Activated CD8-positive, alpha-beta memory T cell treated with anti-CD3 and anti-CD28 coated beads, Interleukin-2, amount 10 ng/mL, durations not matched to agents 7 days and 5 days (primary cell): ENCODE measurements at places on chromosomes 12 and 14.
A peak's percentile ranks its signal among the peaks of the same experiment; 100 is the strongest.

GRCh38 chr12:126944684-126945083 is 1322.3 kb upstream of the TMEM132C start:
- no peak overlapping the region for H3K4me3 ChIP-seq
- no peaks in the 10 kb centered on the region for H3K27me3 ChIP-seq

- no peak within 1 kb of the TSS for H3K27ac ChIP-seq
- no peak for DNase-seq
- H3K36me3 ChIP-seq, result no peaks in the 10 kb centered on the region
- no peak within 1 kb of the TSS for H3K4me3 ChIP-seq
Measured at GRCh38 chr14:22644305-22644635, at the start of gene OR6J1. OR6J1 (minus strand) TSS chr14:22644352; CDS start chr14:22634811, 9,541 bp downstream.

- H3K27ac ChIP-seq, result no peak overlapping the region
- H3K27me3 ChIP-seq, result no peaks in the 10 kb centered on the region
- peaks cover 6% of the 10 kb centered on the region for H3K36me3 ChIP-seq
- no peak for DNase-seq
- no peaks in the 10 kb centered on the region for H3K4me1 ChIP-seq
- H3K4me3 ChIP-seq, result no peak overlapping the region
Measured at GRCh38 chr14:64741200-64741599, 37.0 kb downstream of the PLEKHG3 start.

DNA sequence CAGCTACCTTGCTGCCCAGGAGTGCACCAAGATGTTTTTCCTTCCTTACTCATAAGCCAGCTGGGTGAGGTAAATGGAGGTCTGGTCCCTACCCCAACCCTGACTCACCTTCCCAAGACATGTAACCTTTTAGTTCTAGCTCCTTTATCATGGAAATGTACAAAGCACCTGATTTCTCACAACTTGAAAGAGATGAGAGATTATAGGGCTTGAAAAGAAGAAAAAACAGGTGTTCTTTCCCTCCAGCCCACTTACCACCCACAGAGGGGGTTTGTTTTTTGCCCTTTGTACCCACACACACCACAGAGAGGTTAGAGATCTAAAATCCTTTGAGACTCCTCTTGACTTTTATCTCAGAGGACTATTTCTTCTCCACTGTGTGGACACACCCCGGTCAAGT is 21.1 kb downstream of the PLXNC1 start:
- H3K27ac ChIP-seq, result no peak overlapping the region
- H3K4me1 ChIP-seq, result peaks cover 33% of the 10 kb centered on the region
- peaks cover 3% of the 10 kb centered on the region for H3K36me3 ChIP-seq
- H3K4me3 ChIP-seq, result no peak overlapping the region
- DNase-seq, result no peak
- no peaks in the 10 kb centered on the region for H3K27me3 ChIP-seq

- DNase-seq, result no peak
- H3K27ac ChIP-seq, result no peak overlapping the region
- peaks cover 49% of the 10 kb centered on the region for H3K27me3 ChIP-seq
- no peak overlapping the region for H3K4me3 ChIP-seq
- no peaks in the 10 kb centered on the region for H3K36me3 ChIP-seq
Measured at GRCh38 chr12:106171117-106171750, 32.5 kb upstream of the NUAK1 start.

- no peak for DNase-seq
- H3K27me3 ChIP-seq, result no peaks in the 10 kb centered on the region
- H3K36me3 ChIP-seq, result no peaks in the 10 kb centered on the region
- H3K4me3 ChIP-seq, result no peak overlapping the region
- H3K4me1 ChIP-seq, result no peaks in the 10 kb centered on the region
- H3K27ac ChIP-seq, result no peak overlapping the region
Measured at GRCh38 chr12:22916815-22917214, 291.8 kb downstream of the ETNK1 start.

DNA sequence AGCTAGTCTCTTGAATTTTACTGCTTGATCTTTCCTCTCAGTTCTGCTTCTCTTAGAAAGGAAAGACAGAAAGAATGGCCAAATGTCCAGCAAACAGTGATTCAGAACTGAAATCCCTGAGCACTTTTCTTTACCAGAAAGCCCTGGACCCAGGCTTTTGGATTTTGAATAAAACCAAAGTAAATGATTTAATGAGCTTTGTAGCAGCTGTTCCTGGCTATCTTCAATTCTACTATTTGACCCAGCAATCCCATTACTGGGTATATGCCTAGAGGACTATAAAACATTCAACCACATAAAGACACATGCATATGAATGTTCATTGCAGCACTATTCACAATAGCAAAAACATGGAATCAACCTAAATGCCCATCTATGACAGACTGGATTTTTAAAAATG is 187.2 kb downstream of the PRKD1 start:
- no peaks in the 10 kb centered on the region for H3K36me3 ChIP-seq
- no peak for DNase-seq
- H3K4me3 ChIP-seq, result no peak overlapping the region
- no peaks in the 10 kb centered on the region for H3K4me1 ChIP-seq
- H3K27ac ChIP-seq, result no peak overlapping the region
- H3K27me3 ChIP-seq, result no peaks in the 10 kb centered on the region

DNA sequence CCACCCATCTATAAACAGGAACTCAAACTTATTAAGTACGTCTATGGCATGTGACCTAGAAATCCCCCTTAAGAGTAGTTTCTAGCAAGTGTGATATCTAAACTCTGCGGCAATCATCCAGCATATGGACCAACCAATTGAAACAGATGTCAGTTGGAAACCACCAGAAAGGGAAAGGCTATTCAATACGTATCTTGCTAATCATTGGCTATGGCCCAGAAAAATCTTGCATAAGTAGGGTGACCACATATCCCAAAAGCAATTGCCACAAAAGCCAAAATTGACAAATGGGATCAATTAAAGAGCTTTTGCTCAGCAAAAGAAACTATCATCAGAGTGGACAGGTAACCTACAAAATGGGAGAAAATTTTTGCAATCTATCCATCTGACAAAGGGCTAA is 24.2 kb downstream of the SYNJ2BP start:
- H3K27ac ChIP-seq, result no peak overlapping the region
- H3K36me3 ChIP-seq, result peaks cover 1% of the 10 kb centered on the region
- no peaks in the 10 kb centered on the region for H3K4me1 ChIP-seq

DNA sequence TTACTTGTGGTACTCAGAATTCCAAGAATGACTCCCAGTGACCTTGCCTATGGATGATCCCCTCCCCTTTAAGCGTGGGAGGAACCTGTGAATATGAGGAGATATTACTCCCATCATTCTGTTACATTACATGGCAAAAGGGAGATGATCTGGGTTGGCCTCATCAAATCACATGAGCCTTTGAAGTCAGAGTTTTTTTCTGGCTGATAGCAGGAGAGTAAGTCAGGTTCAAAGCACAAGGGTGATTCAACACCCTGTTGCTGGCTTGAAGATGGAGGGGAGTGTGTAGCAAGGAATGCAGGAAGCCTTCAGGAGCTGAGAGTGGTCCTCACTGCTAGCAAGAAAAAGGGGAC is 9.1 kb upstream of the MDM2 start:
- peaks cover 7% of the 10 kb centered on the region for H3K4me1 ChIP-seq
- no peak overlapping the region for H3K27ac ChIP-seq
- DNase-seq, result no peak
- no peaks in the 10 kb centered on the region for H3K36me3 ChIP-seq

GRCh38 chr12:480831-481816 is 21.4 kb downstream of the B4GALNT3 start:
- H3K4me3 ChIP-seq, result no peak overlapping the region
- no peaks in the 10 kb centered on the region for H3K36me3 ChIP-seq

DNA sequence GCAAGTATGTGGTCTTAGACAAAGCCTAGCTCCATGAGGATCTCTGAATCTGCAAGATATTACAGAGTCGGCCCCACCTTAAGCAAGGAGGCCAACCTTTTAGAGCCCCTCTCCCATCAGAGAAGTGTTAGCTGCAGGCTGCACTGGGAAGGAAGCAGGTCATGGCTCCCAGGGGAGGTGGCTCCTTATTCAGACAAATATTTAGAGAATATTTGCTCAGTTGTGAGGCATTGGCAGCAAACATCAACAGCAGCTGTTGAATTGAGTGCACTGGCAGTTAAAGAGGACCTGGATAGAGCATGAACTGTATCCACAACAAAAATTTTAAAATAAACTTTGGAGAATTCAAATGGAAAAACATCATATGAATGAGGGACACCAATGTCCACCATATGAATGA is 44.7 kb downstream of the FSCB start:
- no peaks in the 10 kb centered on the region for H3K27me3 ChIP-seq
- no peaks in the 10 kb centered on the region for H3K36me3 ChIP-seq
- H3K4me3 ChIP-seq, result no peak overlapping the region
- DNase-seq, result no peak
- H3K27ac ChIP-seq, result no peak overlapping the region

- H3K27me3 ChIP-seq, result no peaks in the 10 kb centered on the region
- no peaks in the 10 kb centered on the region for H3K36me3 ChIP-seq
- no peak for DNase-seq
- no peaks in the 10 kb centered on the region for H3K4me1 ChIP-seq
Measured at GRCh38 chr12:41120211-41120610, 67.9 kb upstream of the PDZRN4 start.

- no peak overlapping the region for H3K4me3 ChIP-seq
- peaks cover 71% of the 10 kb centered on the region for H3K27me3 ChIP-seq
- no peak for DNase-seq
- H3K36me3 ChIP-seq, result peaks cover 4% of the 10 kb centered on the region
Measured at GRCh38 chr12:8491646-8492530, 21.4 kb upstream of the CLEC4D start.

DNA sequence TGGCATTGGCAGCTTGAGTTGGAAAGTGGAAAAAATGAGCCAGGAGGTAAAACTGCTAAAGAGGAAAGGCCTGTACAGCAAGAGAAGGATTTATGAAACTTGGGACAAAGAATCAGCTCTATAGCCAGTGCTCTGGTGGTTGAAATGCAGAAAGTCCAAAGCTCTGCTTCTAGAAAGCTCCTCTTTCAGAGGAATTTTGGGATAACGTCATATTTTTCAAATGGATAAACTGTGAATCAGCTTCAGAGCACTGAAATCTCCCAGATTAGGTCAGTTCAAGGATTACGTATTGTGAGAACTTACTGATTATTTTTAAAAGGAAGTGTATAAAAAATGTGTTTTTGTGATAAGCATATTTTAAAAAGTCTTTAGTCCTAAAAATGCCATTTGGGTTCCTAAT is 203.1 kb upstream of the CNOT2 start:
- H3K27me3 ChIP-seq, result peaks cover 7% of the 10 kb centered on the region
- H3K36me3 ChIP-seq, result no peaks in the 10 kb centered on the region
- H3K4me1 ChIP-seq, result no peaks in the 10 kb centered on the region
- no peak overlapping the region for H3K4me3 ChIP-seq
- H3K27ac ChIP-seq, result no peak overlapping the region

GRCh38 chr14:81472096-81472800 is 61.4 kb downstream of the SEL1L start:
- peaks cover 55% of the 10 kb centered on the region for H3K36me3 ChIP-seq
- H3K27me3 ChIP-seq, result no peaks in the 10 kb centered on the region
- H3K27ac ChIP-seq, result peak overlapping the region; percentile 36
- DNase-seq, result no peak

GRCh38 chr12:22543246-22544037 is 900 bp downstream of the C2CD5 start:
- H3K36me3 ChIP-seq, result peaks cover 35% of the 10 kb centered on the region
- DNase-seq, result peak; percentile 78
- H3K4me1 ChIP-seq, result peaks cover 51% of the 10 kb centered on the region
- H3K4me3 ChIP-seq, result peak overlapping the region; percentile 92

GRCh38 chr14:26414926-26415325 is 182.9 kb downstream of the NOVA1 start:
- no peaks in the 10 kb centered on the region for H3K36me3 ChIP-seq
- no peak overlapping the region for H3K27ac ChIP-seq
- no peaks in the 10 kb centered on the region for H3K4me1 ChIP-seq
- H3K4me3 ChIP-seq, result no peak overlapping the region
- no peak for DNase-seq
- H3K27me3 ChIP-seq, result no peaks in the 10 kb centered on the region

DNA sequence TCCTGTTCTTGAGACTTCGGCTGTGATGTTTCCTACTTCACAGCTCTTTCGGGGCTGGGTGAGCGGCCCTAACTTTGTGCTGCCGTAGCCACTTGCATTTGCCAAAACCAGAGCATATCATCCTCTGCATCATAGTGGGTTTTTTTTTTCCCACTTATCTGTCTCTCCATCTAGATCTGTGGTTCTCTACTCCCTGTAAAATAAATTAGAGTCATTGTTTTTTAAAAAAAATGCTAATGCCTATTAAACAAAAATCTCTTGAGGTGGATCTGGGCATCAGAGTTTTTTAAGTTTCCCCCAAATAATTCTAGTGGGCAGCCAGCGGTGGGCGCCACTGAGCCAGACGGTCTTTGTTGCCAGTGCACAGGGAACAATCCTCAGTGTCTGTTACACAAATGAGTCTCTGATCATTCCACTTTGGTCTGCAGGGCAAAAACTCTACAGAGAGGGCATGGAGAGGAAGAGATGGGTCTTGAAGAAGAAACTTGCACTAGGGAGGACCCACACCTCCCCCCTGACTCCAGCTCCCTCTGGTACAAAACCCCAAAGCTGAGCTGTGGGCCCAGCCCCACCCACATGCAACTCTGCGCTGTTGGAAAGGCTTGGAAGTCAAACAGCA is 62.4 kb upstream of the BCL2L14 start:
- DNase-seq, result peak; percentile 65
- no peak overlapping the region for H3K4me3 ChIP-seq
- peaks cover 69% of the 10 kb centered on the region for H3K4me1 ChIP-seq
- peaks cover 14% of the 10 kb centered on the region for H3K27me3 ChIP-seq

DNA sequence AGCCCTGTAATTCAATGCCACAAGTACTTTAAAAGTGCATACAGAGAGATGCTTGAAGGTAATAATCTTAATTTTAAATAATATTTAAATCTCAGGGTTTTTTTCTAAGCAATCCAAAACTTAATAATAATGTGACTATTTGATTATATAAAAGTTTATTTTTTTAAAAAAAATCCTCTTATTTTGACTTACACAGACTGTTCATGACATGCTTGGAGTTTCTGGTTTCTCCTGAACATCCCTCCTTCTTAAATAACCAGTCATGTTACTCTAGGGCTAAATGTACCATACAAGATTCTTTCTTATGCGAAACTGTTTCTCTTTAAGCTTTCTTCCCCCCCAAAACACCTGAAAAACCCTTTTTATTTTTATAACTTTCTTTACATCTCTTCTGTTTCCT is 58.2 kb upstream of the SLC2A13 start:
- no peak for DNase-seq
- H3K4me1 ChIP-seq, result peaks cover 12% of the 10 kb centered on the region
- no peak overlapping the region for H3K27ac ChIP-seq
- H3K36me3 ChIP-seq, result peaks cover 19% of the 10 kb centered on the region
- H3K4me3 ChIP-seq, result no peak overlapping the region

DNA sequence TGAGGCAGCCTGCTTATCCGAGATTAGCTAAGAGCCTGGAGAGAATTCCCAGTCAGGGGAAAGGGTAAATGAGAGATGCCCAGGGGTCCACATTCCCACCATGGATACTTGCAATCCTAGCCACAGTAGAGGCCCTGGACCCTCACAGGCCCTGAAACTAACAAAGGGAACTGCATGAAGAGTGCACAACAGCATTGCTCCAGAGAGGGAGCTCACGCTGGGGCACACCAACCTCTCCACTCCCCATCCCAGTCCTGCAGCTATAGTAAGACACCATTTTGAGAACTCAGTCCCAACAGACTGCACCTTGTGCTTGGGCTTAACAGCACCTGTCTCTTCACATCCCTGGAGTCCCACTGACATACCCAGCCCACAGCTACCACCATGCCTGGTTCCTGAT is 30.5 kb downstream of the CEP83 start:
- H3K36me3 ChIP-seq, result peaks cover 59% of the 10 kb centered on the region
- no peaks in the 10 kb centered on the region for H3K27me3 ChIP-seq
- H3K4me1 ChIP-seq, result peaks cover 4% of the 10 kb centered on the region
- DNase-seq, result no peak
- no peak overlapping the region for H3K27ac ChIP-seq
- no peak overlapping the region for H3K4me3 ChIP-seq
